Astrocyte (in vitro differentiated cells and primary cell): ENCODE measurements at places on chromosomes 7 and 10. TPM values are rescaled to one million over a fixed set of nuclear protein-coding genes. Genes with fewer than 3 reads are reported as not detected.
A peak's percentile ranks its signal among the peaks of the same experiment; 100 is the strongest.

- peak; percentile 14 for DNase-seq
- no peaks in the 10 kb centered on the region for H3K36me3 ChIP-seq
- H3K27ac ChIP-seq: no peak overlapping the region
- H3K4me1 ChIP-seq: no peaks in the 10 kb centered on the region
Measured at GRCh38 chr7:37973915-37974314, 53.5 kb downstream of the EPDR1 start.

- H3K4me1 ChIP-seq: no peaks in the 10 kb centered on the region
- DNase-seq: no peak
- H3K27me3 ChIP-seq: no peaks in the 10 kb centered on the region
- H3K27ac ChIP-seq: no peak overlapping the region
- H3K36me3 ChIP-seq: no peaks in the 10 kb centered on the region
Measured at GRCh38 chr10:85864173-85864549, 502.4 kb downstream of the GRID1 start.

DNA sequence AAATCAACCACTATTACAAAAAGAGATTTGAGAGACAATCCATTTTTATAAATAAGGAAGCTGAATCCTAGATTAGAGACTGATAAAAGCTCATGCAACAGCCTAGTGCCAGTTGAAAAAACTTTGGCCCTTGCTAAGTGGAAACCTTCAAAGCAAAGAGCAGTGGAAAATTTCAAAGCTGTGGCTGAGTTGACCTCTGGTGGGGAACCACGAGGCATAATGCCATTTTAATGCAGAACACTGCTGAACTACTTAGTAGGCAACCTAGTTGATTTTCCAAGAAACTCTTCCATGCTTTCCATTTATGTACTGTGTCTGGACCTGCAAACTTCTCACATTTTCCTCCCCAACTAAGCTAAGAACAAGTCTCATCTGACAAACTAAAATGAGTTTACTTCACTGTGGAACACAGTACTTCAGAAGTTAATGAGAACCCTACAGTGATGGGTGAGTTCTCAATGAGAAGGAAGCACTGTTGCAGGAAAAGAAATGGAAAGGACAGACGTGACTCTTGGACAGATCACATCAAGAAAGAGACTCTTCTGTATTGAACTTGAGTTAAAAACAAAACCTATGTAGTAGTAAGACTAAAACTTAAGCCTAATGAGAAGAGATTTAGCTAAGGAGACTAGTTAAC, 19.5 kb downstream of the FZD9 start:
- H3K36me3 ChIP-seq: peaks cover 61% of the 10 kb centered on the region
- no peak overlapping the region for H3K4me3 ChIP-seq
- no peak for DNase-seq
- H3K27me3 ChIP-seq: no peaks in the 10 kb centered on the region
- H3K27ac ChIP-seq: no peak overlapping the region

- no peak overlapping the region for H3K27ac ChIP-seq
- no peaks in the 10 kb centered on the region for H3K4me1 ChIP-seq
- H3K36me3 ChIP-seq: no peaks in the 10 kb centered on the region
- DNase-seq: no peak
- H3K27me3 ChIP-seq: no peaks in the 10 kb centered on the region
Measured at GRCh38 chr10:131211965-131212619, 99.4 kb downstream of the TCERG1L start.

- H3K4me1 ChIP-seq: peaks cover 23% of the 10 kb centered on the region
- H3K27me3 ChIP-seq: no peaks in the 10 kb centered on the region
- H3K27ac ChIP-seq: no peak overlapping the region
- no peak for DNase-seq
Measured at GRCh38 chr10:12512332-12513002, 163.1 kb downstream of the CAMK1D start.

EGR2 gene
- total RNA-seq: 12.1 and 22.9 TPM in 2 replicates

- no peaks in the 10 kb centered on the region for H3K36me3 ChIP-seq
- no peak overlapping the region for H3K4me3 ChIP-seq
- no peaks in the 10 kb centered on the region for H3K27me3 ChIP-seq
- peak; percentile 75 for DNase-seq
Measured at GRCh38 chr10:60955957-60956425, 12.0 kb upstream of the RHOBTB1 start.

OR2A12 gene
- not detected in 2 replicates for total RNA-seq

GRCh38 chr7:52249741-52250140, 785.7 kb upstream of the POM121L12 start:
- H3K36me3 ChIP-seq: no peaks in the 10 kb centered on the region
- H3K27ac ChIP-seq: no peak overlapping the region
- DNase-seq: no peak
- no peak overlapping the region for H3K4me3 ChIP-seq

SPDYE6 gene
- not detected in 2 replicates for total RNA-seq

- H3K27me3 ChIP-seq: no peaks in the 10 kb centered on the region
- peaks cover 14% of the 10 kb centered on the region for H3K4me1 ChIP-seq
- no peak for DNase-seq
- no peak overlapping the region for H3K27ac ChIP-seq
- no peak overlapping the region for H3K4me3 ChIP-seq
Measured at GRCh38 chr7:4791101-4791737, 15.8 kb downstream of the AP5Z1 start.

GRCh38 chr10:88889559-88890337, 9.7 kb downstream of the STAMBPL1 start:
- H3K27me3 ChIP-seq: no peaks in the 10 kb centered on the region
- no peak overlapping the region for H3K27ac ChIP-seq
- no peak for DNase-seq
- no peak overlapping the region for H3K4me3 ChIP-seq
- peaks cover 10% of the 10 kb centered on the region for H3K4me1 ChIP-seq
- H3K36me3 ChIP-seq: no peaks in the 10 kb centered on the region

STK17A gene
- total RNA-seq: 38.4 and 39.1 TPM in 2 replicates

- no peaks in the 10 kb centered on the region for H3K27me3 ChIP-seq
- DNase-seq: no peak
Measured at GRCh38 chr7:85924062-85924461, 719.6 kb upstream of the GRM3 start.

GRCh38 chr10:122062831-122063674, 74.1 kb downstream of the TACC2 start:
- H3K4me3 ChIP-seq: no peak overlapping the region
- no peaks in the 10 kb centered on the region for H3K36me3 ChIP-seq
- H3K4me1 ChIP-seq: peaks cover 14% of the 10 kb centered on the region

GRCh38 chr7:144063710-144064109, 5.9 kb upstream of the OR2A25 start:
- DNase-seq: no peak
- H3K4me3 ChIP-seq: no peak overlapping the region
- no peaks in the 10 kb centered on the region for H3K4me1 ChIP-seq

CWF19L1 gene
- 20.5 and 23.2 TPM in 2 replicates for total RNA-seq

LRRC17 gene
- total RNA-seq: 61.2 and 63.4 TPM in 2 replicates

DNA sequence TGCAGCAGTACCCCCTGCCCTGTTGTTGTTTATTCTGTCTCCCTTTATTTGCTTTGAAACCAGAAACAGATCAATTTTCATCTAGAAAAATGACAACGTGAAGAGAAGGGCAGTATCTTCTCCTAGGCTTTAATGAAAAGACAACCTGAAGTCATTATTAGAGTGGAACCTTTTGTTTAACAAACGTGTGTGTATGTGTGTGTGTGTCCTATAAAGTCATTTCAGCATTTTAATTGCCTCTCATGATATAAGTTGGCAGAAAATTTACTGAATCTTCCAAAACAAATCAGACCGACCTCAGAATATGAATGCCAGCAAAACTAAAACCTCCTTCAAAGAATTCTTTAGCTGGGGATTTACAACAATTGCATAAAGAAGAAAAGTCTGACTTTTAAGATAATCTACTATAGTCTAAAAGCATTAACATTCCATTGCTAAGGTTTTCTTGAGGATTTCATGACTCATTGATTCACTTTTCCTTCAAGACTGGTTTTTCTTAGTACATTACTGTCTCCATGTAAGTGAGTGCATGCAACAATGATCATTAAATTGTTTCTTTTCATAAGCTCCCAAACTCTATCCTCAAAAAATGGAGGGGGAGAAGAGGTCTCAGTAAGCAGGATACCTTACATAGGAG, 3.2 kb downstream of the GLI3 start:
- H3K27ac ChIP-seq: no peak overlapping the region
- no peaks in the 10 kb centered on the region for H3K27me3 ChIP-seq
- H3K4me3 ChIP-seq: no peak overlapping the region
- peak; percentile 60 for DNase-seq

CDK14 gene
- total RNA-seq: 26.7 and 30.2 TPM in 2 replicates

SRGN gene
- total RNA-seq: 0.30 TPM in 1 of 2 replicates, not detected in the other
